ENCODE measurements at places on chromosomes 3 and 15.

- DNase-seq: no peak
Measured at GRCh38 chr3:190001426-190001825, 119.3 kb downstream of the P3H2 start.

GRCh38 chr3:41193794-41194539, 5.3 kb upstream of the CTNNB1 start:
- DNase-seq: no peak

DNA sequence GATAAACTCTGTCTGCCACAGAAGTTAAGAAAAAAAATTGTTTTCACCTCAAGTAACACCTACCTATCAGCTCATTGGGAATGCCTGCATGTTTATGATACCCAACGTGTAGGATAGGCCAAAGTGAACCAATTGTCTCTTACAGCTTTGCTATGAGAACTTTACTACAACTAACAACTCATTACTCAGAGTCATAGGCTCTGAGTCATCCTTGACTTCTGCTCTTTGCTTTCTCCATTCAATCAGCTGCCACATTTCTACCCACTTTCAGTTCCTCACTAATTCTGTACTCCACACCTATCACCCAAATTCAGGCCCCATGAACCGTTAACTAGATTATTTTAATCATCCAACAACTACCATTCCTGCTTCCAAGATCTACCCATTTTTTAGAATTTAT, 843.9 kb downstream of the TUSC7 start:
- peak; percentile 8 for DNase-seq

DNA sequence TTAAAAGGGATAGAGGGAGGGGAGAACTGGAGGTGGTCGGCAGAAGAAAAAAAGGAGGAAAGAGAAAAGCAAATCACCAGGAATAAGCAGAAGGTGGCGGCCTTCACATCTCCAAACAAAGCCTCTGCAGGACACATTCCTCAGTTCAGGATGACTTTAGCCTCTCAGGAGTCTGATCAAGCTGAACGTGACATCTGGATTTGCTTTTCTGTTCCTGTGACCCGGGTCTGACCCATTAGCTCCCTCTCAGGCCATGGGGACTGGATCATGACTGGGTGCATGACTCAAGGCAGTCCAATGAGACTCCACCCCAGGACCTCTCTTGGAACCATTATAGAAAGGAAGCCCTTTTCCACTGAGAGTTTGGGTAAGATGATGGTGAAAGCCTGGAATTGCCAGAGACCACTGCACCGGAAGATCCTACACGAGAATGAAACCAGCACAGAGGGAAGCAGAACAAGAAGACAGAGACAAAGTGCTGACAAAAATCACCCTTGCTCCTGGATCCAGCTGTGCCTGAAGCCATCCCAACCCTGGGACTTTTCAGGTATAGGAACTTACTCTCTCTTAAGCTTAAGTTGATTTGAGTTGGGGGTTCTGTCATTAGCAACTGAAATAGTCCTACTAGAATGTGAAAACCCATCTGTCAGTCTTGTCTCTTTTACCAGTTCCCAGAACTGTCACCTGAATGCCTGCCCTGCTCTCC, 45.4 kb upstream of the RAD18 start:
- no peak for DNase-seq

- DNase-seq: no peak
Measured at GRCh38 chr15:63347074-63347857, 34.4 kb downstream of the CA12 start.

DNA sequence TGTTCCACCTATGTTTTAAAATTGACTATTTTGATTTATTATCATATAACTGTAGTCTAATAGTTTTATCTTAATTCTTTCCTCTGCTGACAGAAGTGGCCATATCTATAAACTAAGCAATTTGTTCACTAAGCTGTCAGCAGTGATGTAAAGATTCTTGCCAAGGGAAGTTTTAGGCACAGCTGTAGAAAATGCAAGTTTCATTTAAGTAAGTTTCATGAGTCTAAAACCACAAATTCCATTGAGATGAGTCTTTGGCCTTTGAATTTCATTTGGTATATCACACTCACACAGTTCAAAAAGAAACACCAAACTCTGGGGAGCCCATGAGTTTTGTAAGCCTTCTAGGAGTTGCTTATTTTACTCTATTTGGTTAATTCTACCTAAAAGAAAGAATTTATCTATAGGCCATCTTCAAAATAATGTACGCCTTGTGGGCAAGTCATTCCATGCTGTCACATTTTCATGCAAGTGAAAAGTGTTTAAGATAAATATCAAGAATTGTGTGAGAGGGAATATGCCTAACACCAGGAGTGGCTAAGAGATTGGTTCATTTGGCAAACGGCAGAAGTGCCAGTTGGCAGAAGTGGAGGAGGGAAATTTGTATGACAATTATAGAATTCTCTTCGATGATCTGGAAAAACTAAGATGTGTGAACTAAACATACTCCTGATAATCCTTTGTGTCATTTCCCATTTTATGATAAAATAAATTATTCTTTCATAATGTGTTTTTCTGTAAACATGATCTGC, 292.9 kb downstream of the ZIC4 start:
- no peak for DNase-seq

GRCh38 chr3:16205156-16205870, 30.8 kb downstream of the GALNT15 start:
- DNase-seq: no peak

DNA sequence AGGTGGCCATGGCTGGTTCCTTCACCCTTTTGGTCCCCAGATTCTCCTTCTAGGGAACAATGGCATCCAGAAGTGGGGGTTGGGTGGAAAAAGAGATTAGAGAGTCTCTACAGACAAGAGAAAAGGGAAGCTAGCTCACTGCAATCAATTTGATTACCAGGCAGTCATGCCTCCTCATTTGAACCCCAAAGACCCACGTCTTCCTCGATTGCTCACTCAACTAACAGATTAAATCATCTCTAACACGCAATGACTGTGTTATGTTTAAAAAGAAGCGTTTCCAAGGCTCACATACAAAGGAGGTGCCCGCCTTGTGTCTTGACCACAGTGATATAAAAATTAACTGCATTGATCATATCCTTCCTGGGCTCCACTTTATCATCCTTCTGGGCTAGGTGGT, 57.6 kb downstream of the BHLHE40 start:
- DNase-seq: no peak

DNA sequence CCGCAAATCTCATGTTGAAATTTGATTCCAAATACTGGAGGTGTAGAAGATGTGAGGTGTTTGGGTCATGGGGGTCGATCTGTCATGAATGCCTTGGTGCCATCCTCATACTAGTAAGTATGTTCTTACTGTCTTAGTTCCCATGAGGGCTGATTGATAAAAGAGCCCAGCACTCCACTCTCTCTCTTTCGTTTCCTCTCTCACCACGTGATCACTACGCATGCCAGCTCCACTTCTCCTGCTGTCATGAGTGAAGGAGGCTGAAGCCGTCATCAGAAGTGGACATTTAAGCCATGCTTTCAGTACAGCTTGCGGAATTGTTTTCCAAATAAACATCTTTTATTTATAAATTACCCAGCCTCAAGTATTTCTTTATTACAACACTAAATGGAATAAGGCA, 6.1 kb downstream of the OR5H15 start:
- DNase-seq: no peak

GRCh38 chr3:111980716-111981456, 2.1 kb downstream of the ABHD10 start:
- no peak for DNase-seq

DNA sequence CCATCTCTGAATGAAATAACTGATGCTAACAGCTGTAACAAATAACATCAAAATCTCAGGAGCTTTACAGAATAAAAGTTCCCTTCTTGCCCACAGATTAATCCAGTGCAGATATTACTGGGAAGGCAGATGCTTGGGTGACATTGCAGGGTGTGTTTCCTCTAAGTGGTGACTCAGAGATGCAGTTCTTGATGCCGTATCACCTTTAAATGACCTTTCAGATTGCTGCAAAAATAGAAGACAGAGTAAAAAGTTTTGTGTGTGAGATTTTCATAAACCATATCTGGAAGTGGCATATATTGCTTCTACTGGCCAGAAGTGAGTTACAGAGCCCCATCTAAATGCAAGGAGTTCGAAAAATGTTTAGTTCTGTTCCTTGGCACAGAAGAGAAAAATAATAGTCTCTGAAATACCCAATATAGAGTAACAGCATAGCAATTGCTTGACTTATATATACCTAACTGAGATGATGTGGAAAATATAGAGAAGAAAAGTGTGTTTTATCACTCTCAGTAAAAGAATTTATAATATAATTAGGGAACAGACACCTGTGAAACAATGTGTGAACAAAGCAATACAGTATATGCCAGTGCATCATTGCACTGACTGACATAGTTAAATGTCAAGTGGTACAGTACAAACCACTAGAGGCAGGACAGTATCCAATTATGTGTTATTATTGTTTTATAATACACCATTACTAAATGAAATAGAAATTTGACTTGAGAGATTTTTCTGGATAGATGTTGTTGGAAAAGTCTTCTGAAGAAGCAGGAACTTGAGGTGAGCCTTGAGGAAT, 430.7 kb upstream of the CBLB start:
- DNase-seq: peak; percentile 4

GRCh38 chr15:75193976-75194375, 7.7 kb upstream of the C15orf39 start:
- no peak for DNase-seq

- DNase-seq: no peak
Measured at GRCh38 chr3:159996018-159996417, 7.4 kb downstream of the IL12A start.

GRCh38 chr3:168213920-168214319, 118.2 kb upstream of the GOLIM4 start:
- no peak for DNase-seq

- DNase-seq: no peak
Measured at GRCh38 chr15:98946301-98947255, 61.0 kb downstream of the PGPEP1L start.

DNA sequence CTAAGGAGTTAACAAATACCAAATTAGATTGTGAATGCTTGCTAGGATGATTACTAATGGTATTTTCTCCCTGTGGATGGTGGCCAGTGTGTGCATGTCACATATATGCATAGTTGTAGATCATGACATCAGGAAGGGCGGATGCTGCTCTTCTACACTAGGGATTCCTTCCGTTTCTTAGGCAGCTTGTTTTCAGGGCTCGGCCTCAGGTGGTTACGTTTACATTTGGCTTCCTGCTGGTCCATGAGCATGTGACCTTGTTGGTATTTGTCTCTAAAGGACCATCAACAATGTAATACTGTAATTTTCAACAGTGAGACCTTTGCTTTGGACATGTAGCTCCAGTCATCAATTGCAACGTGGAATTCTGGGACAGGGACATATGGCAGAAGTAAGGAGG, 221.4 kb downstream of the NR1D2 start:
- no peak for DNase-seq

DNA sequence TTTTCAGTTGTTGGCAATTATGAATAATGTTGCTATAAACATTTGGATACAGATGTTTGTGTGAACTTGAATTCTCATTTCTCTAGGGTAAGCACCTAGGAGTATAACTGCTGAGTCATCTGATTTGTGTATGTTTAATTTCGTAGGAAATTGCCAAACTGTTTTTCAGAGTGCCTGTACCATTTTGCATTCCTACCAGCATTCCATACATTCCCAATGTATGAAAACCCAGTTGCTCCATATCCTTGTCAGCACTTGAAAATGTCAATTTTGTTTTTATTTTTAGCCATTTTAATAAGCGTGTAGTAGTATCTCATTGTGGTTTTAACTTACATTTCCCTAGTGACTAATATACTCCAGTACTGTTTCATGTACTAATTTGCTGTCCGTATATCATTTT, 98.5 kb upstream of the TSC22D2 start:
- DNase-seq: no peak

DNA sequence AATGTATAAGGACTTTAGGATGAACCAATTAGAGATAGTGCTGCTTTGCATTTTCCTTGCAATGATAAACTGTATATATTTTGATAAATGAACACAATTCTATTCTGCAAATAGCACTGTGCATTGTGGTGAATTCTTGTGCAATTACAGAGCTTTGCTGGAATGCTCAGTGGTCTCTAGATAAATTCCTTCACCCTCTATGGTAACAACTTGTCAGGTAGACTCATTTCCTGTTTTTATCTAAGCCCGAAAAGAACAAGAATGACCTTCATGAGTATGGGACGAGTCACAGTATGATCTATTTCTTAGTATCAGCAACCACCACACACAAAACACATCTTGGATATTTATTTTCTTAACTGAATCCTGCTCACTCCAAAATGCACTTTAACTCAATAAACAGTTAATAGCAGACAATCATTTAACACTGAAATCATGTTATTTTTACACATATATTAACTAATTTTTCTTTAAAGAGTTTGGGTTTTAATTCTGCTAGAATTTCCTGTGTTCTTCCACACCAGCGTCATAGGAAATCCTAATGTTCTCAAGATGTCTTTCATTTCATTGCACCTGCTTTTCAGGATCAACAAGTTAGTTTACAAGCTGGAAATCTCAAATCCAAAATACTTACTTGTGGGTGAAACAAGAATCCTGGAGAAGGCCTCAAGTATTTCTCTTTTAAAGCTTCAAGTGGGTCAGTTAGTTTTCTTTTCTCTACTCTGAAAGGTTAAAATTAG, 551.2 kb downstream of the MECOM start:
- no peak for DNase-seq

- no peak for DNase-seq
Measured at GRCh38 chr3:111911446-111911845, 52.4 kb downstream of the PHLDB2 start.

DNA sequence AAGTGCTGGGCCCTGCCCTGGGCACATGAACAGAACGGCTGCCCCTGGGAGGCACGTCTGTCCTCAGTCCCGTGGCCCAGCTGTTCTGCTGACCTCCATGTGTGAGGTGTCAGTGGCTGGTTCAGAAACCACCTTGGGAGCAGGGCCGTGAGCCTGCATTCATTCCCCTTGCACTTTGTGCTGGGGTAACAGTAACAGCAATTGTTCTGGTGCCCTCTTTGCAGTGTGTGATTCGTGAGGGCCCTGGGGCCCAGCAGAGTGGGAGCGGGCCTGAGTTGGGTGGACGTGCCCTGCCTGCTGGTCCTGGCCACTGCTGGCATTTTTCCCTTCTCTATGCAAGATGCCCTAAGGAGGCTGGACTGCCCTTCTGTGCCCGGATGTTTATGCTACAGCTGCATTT, 50.4 kb upstream of the MYZAP start:
- DNase-seq: no peak

DNA sequence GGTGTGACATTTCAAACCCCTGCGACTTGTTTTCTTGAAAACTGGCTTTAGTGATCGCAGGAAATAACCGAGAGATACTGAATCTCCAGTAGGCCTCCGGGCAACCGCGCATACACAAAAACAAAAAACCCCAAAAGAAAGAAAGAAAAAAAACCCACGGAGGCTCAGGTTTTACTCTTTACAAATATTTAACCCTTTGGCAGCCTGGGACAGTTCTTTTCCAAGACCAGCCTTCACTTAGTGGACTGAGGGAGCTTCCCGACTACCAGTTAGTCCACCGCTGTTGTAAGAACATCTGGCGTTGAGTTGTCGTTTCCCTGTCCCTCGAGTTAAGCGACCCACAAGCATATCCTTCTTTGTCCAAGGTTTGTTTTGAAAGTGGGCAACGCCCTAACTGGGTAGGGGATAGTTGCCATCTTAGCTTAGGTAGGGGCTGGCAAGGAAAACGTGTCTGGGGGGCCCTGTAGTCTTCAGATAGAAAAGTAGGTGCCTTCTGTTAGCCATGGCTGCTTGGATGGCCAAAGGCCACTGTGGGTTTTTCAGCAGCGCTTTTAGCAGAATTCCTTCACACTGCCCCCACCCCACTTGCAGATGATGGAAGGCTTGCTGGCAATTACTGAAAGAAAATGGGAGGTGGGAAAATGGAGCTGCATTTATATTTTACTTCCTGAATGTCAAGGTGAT, 6.9 kb downstream of the ISL2 start:
- no peak for DNase-seq

Measured in DMS53 (cell line).